ENCODE measurements at places on chromosomes 13 and 19.

DNA sequence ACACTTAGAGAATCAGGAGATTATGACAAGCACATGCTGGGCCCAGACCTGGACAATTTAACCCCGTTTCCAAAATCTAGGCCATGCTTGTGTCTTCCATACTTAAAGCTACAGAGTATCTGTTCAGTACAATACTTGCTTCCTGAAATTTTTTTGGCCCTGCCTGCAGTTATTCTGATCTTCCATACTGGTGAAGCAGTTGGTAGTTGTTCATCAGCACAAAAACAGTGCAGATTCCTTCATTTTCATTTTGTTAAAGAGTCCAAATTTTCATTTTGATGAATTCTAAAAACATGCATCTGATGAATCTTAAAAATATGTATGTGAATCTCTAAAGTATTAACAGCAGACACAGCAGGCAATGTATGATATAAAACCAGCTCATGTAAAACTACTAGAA lies 49.2 kb downstream of the POLR1D start:
- DNase-seq = no peak

- no peak for DNase-seq
Measured at GRCh38 chr13:53411463-53411862, 382.9 kb downstream of the OLFM4 start.

DNA sequence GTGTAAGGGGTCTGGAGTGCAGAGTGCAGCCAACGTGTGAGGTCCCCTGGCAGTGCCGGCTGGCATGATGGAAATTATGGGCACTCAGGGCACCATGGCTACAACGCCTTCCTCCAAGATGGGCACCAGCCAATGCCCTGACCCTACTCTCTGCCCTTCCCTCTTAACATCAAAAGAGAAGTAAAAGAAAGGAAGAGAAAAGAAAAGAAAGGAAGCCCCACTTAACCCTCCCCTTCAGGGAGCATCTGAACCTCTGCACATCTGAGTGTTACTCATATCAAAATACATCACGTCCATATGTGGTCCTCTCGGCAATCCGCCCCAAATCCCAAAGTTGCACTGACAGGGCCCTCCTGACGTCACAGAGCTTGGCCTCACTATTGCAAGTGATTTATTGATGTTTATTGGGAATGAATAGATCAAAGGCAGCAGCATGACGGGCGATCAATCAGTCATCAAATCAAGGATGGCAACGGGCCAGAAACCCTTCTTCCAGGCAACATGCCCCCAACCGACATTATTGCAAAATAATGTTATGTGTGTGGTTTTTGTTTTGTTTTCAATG lies 1.3 kb downstream of the TSHZ3 start:
- DNase-seq = no peak

DNA sequence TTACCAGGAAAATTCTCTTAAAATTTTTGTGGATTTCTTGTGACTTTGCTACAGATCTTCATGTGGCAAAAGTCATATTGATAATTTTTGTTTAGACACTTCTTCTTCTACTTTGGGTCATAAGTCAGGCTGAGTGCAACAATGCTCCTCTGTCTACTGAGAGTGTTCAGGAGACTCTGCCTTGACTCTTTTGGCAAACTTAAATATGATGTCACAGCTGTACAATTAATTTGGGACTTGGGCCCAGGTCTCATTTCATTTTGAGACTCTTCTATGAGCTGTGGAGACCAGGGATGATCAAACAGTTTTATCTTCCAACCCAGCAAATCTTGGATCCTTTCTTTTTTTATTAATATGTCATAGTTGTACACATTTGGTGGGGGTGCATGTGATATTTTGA lies 19.7 kb upstream of the IPO5 start:
- no peak for DNase-seq

DNA sequence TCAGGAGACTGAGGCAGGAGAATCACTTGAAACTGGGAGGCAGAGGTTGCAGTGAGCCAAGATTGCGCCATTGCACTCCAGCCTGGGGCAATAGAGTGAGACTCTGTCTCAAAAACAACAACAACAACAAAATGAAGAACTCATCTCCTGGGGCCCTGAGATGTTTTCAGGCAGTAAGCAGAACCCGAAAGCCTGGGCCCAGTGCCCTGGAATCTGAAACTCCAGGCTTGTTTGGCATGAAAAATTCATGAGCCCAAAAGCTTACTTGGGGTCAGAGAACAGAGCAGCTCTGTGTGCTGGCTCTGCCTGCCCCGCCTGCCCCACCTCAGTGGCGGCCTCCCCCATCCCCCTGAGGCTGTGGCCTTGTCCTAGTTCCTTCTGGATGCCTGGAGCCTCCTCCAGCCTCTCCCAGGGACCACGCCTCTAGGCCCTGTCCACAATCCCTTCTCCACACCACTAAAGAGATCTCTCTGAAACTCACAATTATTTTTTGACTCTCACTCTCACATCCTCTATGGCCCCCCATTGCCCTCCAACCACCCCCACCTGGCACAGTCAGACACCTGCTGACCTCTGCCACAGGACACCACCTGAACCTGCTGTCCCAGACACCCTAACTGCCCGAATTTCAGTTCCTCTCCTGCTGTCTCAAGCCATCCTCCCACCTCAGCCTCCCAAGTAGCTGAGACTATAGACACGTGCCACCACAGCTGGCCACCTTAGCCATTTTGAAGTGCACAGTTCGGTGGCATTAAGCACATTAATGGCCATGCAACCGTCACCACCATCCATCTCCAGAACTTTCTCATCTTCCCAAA lies 6.9 kb upstream of the AP1M2 start:
- DNase-seq = no peak

GRCh38 chr13:44007451-44007850 lies 127.7 kb downstream of the LACC1 start:
- DNase-seq = no peak

Data from Panc1 (cell line).